ENCODE measurements at places on chromosomes 1 and 21.

DNA sequence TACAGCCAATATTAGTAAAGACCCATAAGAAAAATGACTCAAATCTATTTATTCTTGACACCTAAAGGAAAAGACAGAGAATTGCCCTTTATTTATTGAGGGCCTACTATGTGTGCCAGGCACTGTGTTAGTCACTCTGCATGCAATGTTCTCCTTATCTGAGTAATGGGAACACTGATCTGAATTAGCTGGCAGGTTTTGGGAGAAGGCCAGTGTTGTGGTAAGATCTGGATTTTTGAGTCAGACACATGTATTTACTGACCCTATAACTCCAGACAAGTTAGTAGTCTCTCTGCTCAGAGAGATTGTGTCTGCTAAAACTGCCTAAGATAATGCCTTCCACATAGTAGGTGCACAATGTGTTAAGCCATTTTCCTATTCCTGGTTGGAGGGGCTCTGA lies 17.3 kb downstream of the LCE4A start:
- no peak for DNase-seq

DNA sequence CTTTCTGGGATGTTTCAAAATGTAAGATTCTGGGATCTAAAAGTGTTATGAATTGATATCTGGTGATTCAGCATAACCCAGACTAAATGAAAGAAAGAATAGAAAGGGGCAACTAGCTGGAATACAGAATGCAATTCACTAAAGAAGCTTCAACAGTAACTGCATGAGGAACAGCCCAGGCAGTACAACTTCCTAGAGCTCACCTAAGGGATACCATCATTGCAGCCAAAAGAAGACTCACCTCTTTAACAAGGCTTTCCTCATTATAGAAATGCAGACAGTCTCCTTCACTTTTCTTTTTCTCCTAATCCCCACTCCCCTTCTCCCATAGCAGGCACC lies 6.3 kb downstream of the RGS5 start:
- no peak for DNase-seq

DNA sequence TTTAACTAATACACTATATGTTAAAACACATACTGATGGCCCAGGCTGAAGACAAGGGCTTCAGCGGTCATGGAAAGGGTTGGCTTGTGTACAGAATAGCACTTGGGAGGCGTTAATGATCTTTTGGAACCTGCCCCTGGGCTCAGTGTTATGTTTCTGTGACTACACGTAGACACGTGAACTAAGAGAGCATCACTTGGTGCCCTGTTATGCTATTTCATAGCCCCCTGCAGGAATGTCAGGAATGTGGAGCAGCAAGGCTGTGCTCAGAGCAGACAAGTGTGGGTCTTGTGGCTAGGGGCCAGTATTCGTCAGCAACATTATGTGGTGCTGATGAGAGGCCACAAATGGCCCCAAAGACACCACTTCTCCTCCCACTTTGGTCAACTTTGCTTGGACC lies 132.4 kb downstream of the MAP3K21 start:
- no peak for DNase-seq

DNA sequence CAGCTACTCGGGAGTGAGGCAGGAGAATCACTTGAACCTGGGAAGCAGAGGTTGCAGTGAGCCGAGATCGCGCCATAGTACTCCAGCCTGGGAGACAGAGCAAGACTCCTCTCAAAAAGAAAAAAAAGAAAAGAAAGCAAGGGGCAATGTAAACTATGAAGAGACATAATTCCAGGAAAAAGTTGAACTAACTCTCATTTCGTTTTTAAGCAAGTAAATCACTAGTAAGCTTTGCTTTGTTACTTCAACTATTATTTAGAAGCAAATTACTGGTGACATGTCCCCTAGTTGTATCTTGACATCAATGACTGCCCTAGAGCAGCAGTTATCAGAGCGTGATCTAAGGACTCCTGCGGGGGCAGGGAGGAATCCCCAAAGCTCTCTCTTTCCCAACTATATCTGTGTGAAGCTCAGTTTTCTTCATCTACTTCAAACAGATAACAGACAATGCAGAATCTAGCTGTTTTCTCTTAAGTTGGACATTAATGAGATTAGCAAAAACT lies 18.7 kb downstream of the CLSTN1 start:
- no peak for DNase-seq

- no peak for DNase-seq
Observed at GRCh38 chr1:90728502-90729287, 11.6 kb upstream of the BARHL2 start.

- DNase-seq, result no peak
Observed at GRCh38 chr1:88892357-88892877, 1.1 kb upstream of the GTF2B start.

GRCh38 chr1:182602935-182603645 lies 1.1 kb downstream of the RGS16 start:
- no peak for DNase-seq

- no peak for DNase-seq
Observed at GRCh38 chr1:25161981-25162380, 70.3 kb downstream of the SYF2 start.

- DNase-seq, result no peak
Observed at GRCh38 chr1:44819196-44819607, 10.9 kb downstream of the BTBD19 start.

- peak; percentile 22 for DNase-seq
Observed at GRCh38 chr1:238252033-238252802, 361.5 kb upstream of the ZP4 start.

DNA sequence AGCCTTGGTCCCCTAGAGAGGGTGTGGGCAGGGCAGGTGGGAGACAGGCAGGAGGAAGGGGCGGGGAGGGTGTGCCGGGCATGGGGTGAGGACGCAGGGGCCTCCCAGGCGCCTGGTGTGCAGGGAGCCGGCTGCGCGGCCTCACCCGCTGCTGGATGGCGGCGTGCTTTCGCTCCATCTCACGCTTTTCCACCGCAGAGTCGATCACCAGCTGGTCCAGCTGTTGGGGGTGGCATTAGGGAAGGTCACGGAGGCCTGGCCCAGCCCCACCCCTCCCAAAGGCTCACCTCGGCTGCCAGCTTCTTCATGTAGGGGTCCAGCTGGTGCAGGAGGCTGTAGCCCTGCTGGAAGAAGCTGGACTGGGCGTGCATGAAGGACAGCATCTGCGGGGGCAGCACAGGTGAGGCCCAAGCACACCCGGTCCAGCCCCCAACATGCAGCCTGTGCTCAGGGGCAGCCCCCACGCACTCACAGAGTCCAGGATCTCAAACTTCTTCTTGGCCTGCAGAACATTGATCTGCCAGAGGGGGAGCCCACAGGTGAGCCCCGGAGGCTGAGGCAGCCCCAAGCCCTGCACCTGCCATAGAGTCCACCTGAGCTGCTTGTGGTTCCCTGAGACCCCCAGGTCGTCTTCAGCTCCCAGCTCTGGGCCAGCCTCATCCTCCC lies 7.9 kb downstream of the ACAP3 start:
- no peak for DNase-seq

DNA sequence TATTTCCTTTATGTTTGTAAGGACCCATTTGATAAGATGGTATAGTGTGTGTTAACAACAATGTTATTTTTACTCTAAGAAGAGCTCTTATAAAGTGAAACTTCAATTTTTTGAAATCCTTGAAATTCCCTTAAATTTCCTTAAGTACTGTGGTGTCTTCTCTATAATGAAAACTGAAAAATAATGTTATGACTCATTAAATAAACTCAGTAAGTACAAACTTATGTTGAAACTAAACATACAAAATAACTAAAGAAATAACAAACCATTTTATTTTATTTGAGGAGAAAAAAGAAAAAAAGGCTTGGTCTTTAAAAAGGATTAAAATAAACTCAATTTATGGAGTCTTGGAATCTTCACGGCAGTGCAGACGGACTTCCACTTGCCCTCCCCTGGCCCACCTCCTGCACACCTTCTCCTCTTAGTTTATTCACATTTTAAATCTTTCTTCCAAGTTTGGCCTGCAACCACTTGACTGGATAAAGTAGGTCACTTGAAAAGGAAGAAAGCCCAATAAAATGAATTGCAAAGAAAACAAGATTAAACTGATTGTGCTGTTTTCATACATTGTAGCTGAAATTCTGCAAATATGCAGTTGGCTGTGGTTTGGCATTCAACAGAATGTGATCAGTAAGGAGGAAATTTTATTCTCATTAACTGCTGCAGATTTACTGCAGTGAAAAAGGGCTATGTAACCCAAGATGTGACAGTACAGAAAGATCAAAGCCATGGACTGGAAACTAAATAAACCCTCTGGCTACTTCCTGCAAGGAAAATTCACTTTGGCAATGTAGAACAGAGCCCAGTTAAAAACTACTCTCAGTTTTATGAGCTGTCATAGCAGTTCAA lies 48.5 kb upstream of the SCYL3 start:
- DNase-seq, result peak; percentile 44
